Lower lobe of right lung (tissue), 2 donors: ENCODE measurements at places on chromosomes 16 and 17. TPM values are rescaled to one million over a fixed set of nuclear protein-coding genes. Genes with fewer than 3 reads are reported as not detected.

Gene ZNF205
- 11.9 TPM for total RNA-seq

Gene CYTH1
- total RNA-seq, result 110 TPM

Gene AARS1
- 101 TPM for total RNA-seq

Gene ZNF778
- 9.7 TPM for total RNA-seq

Gene FOXL1
- 0.83 TPM for total RNA-seq

- H3K4me1 ChIP-seq, result peaks cover 26% of the 10 kb centered on the region
- no peak overlapping the region for H3K4me3 ChIP-seq
- peaks cover 94% of the 10 kb centered on the region for H3K36me3 ChIP-seq
- no peak for DNase-seq
Measured at GRCh38 chr17:16005636-16006035, 6.0 kb downstream of the TTC19 start.

DNA sequence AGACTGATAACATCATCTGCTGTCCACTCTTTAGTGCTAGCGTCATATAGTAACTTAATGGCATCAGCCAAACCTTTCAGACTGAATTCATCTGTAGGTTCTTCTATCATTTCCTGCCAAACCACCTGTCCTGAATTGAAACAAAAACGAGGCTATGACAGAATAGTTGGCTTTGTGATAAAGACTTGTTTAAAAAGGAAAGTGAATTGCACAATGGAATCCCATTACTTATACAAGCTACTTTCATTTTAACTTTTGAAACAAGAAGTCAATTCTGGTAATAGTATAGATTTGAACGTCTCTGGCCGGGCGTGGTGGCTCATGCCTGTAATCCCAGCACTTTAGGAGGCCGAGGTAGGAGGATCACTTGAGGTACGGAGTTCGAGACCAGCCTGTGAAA, 18.2 kb downstream of the LASP1NB start:
- no peaks in the 10 kb centered on the region for H3K27me3 ChIP-seq
- H3K27ac ChIP-seq, result no peak overlapping the region
- H3K36me3 ChIP-seq, result no peaks in the 10 kb centered on the region
- no peak for DNase-seq

DNA sequence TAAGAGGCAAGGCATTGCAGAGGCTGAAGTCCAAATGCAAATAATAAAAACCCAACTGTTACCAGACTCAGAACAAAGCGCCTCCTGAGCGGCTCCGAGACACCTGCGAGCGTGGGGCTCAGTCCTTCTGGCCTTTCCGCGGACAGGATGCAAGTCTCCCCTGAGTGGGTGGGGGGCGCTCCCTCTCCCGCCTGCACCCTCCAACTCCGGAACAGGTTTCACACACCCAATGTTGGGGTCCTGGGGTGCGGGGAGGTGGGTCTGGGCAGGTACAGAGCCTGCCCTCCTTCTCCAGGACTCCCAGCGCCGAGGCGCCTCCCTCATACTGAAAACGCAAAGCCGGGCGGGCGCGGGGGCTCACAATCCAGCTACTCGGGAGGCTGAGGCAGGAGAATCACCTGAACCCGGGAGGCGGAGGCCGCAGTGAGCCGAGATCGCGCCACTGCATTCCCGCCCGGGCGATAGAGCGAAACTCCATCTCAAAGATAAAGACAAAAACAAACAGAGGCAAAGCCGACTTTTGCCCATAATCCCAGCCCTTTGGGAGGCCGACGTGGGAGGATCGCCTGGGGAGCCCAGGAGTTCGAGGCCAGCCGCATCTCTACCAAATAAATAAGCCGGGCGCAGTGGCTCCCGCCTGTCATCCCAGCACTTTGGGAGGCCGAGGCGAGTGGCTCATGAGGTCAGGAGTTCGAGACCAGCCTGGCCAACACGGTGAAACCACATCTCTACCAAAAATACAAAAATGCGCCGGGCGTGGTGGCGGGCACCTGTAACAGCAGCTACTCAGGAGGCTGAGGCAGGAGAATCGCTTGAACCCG, 893 bp downstream of the GINS2 start:
- peak; percentile 34 for DNase-seq
- H3K4me3 ChIP-seq, result peak overlapping the region; percentile 77
- H3K36me3 ChIP-seq, result no peaks in the 10 kb centered on the region
- peaks cover 9% of the 10 kb centered on the region for H3K4me1 ChIP-seq
- H3K27ac ChIP-seq, result no peak overlapping the region

- H3K27ac ChIP-seq, result no peak overlapping the region
- H3K4me3 ChIP-seq, result no peak overlapping the region
- no peaks in the 10 kb centered on the region for H3K27me3 ChIP-seq
- H3K4me1 ChIP-seq, result no peaks in the 10 kb centered on the region
- DNase-seq, result no peak
Measured at GRCh38 chr16:71185347-71185746, 45.2 kb downstream of the HYDIN start.

DNA sequence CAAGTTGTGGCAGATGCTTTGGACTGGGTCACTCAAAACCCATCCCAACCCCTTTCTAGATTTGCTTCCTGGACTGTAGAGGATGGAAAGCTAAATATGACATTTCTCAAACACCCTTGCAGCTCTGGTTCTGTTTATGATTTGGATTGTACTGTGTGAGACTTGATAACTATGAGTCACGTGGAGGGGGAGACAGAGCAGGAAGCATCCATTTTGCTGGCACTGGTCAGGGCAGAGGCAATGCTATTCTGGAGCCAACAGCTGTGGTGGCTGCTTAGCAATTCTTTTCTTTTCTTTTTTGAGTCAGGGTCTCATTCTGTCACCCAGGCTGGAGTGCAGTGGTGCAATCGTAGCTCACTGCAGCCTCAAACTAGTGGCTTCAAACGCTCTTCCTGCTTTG, 13.6 kb upstream of the TERF2 start:
- H3K4me3 ChIP-seq, result no peak overlapping the region
- DNase-seq, result no peak
- no peaks in the 10 kb centered on the region for H3K27me3 ChIP-seq
- no peak overlapping the region for H3K27ac ChIP-seq
- H3K36me3 ChIP-seq, result no peaks in the 10 kb centered on the region

- no peak overlapping the region for H3K27ac ChIP-seq
- no peak for DNase-seq
- H3K27me3 ChIP-seq, result no peaks in the 10 kb centered on the region
Measured at GRCh38 chr16:83915081-83915480, 16.2 kb downstream of the MLYCD start.

GRCh38 chr16:1832838-1833454, 5.9 kb downstream of the FAHD1 start:
- peaks cover 21% of the 10 kb centered on the region for H3K4me1 ChIP-seq
- H3K36me3 ChIP-seq, result peaks cover 16% of the 10 kb centered on the region
- no peak for DNase-seq
- H3K27me3 ChIP-seq, result no peaks in the 10 kb centered on the region

- H3K27ac ChIP-seq, result no peak overlapping the region
- no peaks in the 10 kb centered on the region for H3K36me3 ChIP-seq
Measured at GRCh38 chr16:9307446-9307845, 216.0 kb downstream of the HAPSTR1 start.

DNA sequence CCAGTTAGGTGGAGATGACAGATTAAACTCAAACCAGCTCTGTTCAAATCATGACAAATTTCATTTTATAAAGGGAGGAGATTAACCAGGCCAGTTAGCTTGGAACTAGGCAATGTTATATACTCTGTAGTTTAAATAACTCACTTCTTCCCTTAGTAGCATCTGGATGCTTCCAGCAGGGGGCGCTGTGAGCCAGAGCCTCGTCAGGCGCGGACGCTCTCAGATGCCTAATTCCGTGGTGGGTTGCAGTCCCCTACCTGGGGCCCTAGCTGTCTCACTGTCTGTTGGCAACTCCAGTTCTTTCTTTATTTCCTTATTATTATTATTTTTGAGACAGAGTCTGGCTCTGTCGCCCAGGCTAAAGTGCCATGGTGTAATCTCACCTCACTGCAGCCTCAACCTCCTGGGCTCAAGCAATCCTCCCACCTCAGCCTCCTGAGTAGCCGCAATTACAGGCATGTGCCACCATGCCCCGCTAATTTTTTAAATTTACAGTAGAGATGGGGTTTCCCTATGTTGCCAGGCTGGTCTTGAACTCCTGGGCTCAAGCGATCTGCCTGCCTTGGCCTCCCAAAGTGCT, 17.3 kb upstream of the WFDC1 start:
- peak; percentile 82 for DNase-seq
- no peak overlapping the region for H3K27ac ChIP-seq
- H3K27me3 ChIP-seq, result no peaks in the 10 kb centered on the region
- no peaks in the 10 kb centered on the region for H3K4me1 ChIP-seq

- H3K36me3 ChIP-seq, result peaks cover 15% of the 10 kb centered on the region
- H3K4me1 ChIP-seq, result peaks cover 47% of the 10 kb centered on the region
- H3K4me3 ChIP-seq, result no peak overlapping the region
Measured at GRCh38 chr16:67677712-67678111, 11.1 kb downstream of the C16orf86 start.

DNA sequence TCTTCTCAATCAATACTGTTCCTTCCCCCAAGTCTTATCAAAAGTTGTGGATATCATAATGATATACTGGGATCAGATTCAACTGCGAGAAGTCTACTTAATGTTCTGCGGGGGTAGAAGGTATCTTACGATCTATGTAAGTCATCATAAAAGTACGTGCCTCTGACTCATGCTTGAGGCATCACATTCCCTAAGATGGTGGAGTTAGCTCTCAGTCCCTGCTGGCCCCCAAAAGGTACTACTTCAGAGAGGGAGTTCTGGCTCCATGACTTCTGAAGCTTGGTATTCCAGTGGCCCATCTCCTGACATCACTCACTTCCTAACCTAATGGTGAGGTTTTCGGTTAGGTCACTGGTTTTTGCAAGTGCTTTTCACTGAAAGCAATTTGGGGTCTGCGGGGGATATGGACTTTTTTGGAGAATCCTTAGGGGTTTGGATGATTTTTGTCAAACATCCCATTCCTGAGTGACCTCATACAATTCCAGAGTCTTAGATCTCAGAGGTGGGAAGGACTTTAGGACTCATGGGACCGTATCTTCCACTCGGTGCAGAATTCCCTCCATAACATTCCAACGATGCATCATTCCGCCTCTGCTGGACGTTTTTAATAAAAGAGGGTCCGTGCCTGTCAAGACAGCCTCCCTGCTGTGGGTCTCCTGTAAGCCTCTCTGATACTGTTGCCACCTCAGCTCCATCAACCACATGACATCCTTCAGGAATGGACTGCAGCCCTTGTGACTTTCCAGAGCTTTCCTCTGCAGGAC, 74.3 kb downstream of the DYNLRB2 start:
- H3K4me3 ChIP-seq, result no peak overlapping the region
- H3K36me3 ChIP-seq, result peaks cover 9% of the 10 kb centered on the region
- no peak overlapping the region for H3K27ac ChIP-seq
- no peaks in the 10 kb centered on the region for H3K4me1 ChIP-seq
- H3K27me3 ChIP-seq, result no peaks in the 10 kb centered on the region

GRCh38 chr17:76683921-76684745, 26.6 kb downstream of the MXRA7 start:
- peaks cover 38% of the 10 kb centered on the region for H3K4me1 ChIP-seq
- DNase-seq, result no peak

DNA sequence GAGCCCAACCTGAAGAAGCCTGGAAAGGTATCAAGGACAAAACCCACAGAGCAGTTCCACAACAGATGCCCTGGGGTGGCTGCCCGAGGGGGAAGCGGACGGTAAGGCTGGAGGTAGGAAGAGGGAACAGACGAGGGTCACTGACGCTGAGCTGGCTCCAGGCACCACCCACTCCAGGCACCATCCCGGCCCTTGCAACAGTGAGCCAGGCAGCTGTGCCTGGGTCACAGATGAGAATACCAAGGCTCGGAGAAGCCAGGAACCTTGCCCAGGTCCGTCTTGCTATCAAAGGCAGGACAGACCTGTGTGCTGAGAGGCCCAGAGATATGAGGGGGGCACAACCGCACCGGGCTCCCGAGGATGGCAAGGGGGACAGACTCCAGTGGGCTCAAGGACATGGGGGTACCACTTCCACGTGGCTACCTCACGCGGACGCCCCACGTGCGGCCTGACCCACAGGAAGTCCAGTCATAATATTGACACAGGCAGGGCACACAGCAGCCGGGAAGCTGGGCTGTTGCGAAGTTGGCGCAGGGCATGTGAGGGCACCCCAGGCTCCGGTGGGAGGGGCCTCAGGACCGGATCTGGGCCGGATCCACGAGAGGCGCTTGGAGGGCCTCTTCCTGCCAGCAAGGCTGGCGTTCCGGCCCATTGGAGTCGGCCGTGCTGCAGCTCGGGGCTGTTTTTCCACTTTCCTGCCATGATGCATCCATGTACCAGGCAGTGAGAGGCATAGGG, 29.9 kb downstream of the PEMT start:
- peak; percentile 91 for DNase-seq
- peak overlapping the region; percentile 82 for H3K27ac ChIP-seq
- peak overlapping the region; percentile 14 for H3K4me3 ChIP-seq
- peaks cover 37% of the 10 kb centered on the region for H3K4me1 ChIP-seq
- H3K27me3 ChIP-seq, result no peaks in the 10 kb centered on the region

GRCh38 chr16:77645764-77646163, 76.5 kb upstream of the NUDT7 start:
- H3K27me3 ChIP-seq, result no peaks in the 10 kb centered on the region
- DNase-seq, result no peak
- H3K4me1 ChIP-seq, result no peaks in the 10 kb centered on the region
- no peaks in the 10 kb centered on the region for H3K36me3 ChIP-seq
- no peak overlapping the region for H3K27ac ChIP-seq

DNA sequence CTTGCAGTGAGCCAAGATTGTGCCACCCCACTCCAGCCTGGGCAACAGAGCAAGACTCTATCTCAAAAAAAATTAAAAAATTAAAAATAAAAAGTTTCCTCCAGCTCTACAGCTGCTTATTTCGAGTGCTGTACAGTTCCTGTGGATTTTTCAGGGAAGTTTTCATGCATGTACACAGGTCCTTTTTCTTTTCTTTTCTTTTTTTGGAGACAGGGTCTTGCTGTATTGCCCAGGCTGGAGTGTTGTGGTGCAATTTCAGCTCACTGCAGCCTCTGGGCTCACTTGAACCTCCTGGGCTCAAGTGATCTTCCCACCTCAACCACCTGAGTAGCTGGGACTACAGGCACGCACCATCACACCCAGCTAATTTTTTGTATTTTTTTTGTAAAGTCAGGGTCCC, 15.9 kb downstream of the EEF2K start:
- no peak for DNase-seq
- H3K4me3 ChIP-seq, result no peak overlapping the region
- no peak overlapping the region for H3K27ac ChIP-seq
- peaks cover 38% of the 10 kb centered on the region for H3K4me1 ChIP-seq

- no peaks in the 10 kb centered on the region for H3K27me3 ChIP-seq
- H3K4me1 ChIP-seq, result no peaks in the 10 kb centered on the region
- H3K4me3 ChIP-seq, result no peak overlapping the region
- no peak overlapping the region for H3K27ac ChIP-seq
- peaks cover 82% of the 10 kb centered on the region for H3K36me3 ChIP-seq
Measured at GRCh38 chr16:74896389-74897370, 88.2 kb downstream of the WDR59 start.

DNA sequence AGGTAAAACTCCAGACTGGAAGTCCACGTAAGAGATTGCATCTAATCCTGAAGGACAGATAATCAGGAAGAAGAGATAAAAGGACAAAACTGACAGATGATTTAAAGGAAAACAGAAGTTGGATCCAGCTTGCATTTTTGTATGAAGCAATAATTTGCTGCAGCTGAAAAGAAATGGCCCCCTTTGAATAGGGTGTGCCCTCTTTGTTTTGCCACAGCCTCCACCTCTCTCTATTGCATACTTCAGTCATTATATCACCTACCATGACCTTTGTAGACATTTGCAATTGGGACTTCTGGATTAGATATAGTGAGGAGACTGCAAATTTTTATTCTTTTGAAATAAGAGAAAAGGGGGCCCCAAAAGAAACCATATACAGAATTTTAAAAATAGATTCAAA, 8.1 kb downstream of the NOG start:
- no peak overlapping the region for H3K4me3 ChIP-seq
- H3K36me3 ChIP-seq, result no peaks in the 10 kb centered on the region
- H3K4me1 ChIP-seq, result peaks cover 14% of the 10 kb centered on the region
- no peak overlapping the region for H3K27ac ChIP-seq
- DNase-seq, result no peak
- peaks cover 39% of the 10 kb centered on the region for H3K27me3 ChIP-seq
